ENCODE measurements at places on chromosomes 4 and X. TPM values are rescaled to one million over a fixed set of nuclear protein-coding genes. Genes with fewer than 3 reads are reported as not detected.
A peak's percentile ranks its signal among the peaks of the same experiment; 100 is the strongest.

GRCh38 chr4:63894161-63894560 lies 515.1 kb downstream of the TECRL start:
- peak; percentile 18 for DNase-seq

DNA sequence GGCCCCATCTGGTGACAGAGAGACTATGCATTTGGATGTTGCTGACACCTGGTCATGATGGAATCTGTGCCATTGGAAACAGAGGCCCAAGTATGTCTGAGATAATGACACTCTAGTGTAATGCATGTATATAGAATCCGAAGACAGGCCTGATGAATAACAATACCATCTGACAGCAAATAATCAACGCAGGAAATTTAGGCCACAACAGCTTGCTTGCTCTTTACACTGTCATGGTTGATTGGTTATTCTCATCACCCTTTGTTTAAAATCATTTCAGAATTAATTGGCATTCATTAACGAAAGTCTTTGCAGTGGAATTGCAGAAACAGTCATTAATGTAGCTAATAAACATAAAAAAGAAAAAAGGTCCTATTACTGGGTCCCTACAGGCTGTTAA lies 194.8 kb downstream of the AFF2 start:
- no peak for DNase-seq

DNA sequence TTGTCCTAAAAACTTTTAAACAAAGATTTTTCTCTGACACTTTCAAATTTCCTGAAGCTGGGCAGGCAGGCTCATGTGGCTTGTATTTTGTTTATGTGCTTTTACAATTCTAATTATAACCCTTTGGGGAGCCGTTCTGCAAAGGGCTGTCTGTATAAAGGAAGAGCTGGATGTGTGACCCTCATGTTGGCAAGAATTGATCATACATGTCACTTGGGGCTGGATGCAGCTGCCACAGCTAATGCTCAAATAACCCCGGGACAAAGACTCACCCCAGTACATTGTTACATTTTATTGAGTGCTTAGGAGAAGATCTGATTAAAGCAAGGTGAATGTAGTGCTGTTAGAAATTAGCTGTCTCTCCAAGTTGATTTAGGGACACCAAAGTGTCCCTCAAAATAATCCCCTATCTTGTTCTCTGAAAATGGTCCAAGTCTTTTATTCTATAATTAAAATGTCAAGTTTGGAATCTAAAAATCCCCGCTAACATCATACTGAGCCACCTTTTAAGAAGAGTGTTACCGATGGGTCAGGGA lies 13.0 kb upstream of the DAPP1 start:
- no peak for DNase-seq

DNA sequence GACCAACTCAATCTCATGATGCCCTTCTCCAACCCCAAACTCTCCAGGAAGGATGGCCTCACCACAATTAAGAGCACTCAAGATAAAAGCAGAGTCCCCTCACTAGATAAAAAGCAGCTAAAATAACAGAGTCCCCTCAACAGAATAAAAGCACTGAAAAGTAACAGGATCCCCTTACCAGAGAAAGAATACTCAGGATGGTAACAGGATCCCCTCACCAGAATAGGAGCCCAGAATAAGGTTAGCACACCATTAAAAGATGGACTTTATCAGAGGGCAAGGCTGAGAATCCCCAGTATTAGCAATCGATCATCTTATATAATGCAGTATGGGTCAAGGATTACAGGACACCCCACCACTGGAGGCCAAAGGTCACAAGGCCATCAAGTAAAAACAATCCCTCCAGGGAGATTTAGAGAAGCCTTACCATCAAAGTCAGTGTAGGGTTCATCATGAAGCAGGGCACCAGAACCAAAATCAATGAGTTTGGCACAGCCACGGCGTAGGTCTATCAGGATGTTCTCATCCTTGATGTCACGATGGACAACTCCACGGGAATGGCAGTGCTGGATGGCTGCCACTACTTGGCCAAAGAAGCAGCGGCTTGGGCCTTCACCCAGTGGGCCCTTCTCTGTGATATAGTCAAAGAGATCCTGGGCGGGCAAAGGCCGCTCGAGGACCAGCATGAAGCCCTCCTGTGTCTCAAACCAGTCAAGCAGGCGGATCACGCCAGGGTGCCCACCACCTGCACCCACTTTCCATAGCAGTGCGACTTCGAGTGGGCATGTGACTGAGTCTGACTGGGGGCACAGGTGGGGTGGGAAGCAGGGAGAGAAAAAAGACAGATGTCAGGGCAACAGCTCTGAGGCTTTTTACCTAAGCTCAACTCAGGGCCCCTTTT lies 3.4 kb upstream of the SLC35A2 start:
- no peak for DNase-seq

- no peak for DNase-seq
Measured at GRCh38 chr4:128916832-128917231, 107.3 kb downstream of the JADE1 start.

The ARHGAP6 gene
- total RNA-seq = 5.8 TPM

The CEP44 gene
- total RNA-seq = 32.9 TPM

DNA sequence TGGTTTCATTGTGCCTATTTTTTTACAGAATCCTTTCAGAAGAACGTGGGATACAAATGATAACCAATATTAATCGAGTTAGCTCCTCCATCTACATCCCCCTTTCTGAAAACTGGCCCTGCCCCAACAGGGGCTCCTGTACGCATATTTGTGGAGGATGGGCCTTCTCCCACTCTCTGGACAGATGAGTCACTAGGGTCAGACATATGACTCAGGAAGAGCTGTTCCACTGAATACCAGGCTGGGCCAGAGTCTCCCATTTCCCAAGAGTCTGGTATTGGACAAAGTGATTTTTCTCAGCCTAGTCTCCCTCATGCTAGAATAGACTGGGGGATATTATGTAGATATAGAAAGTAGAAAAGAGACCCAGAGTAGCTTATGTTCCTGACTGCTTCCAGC lies 142.4 kb downstream of the TSPAN5 start:
- no peak for DNase-seq

GRCh38 chr4:5857199-5857598 lies 35.7 kb downstream of the CRMP1 start:
- DNase-seq = no peak

- no peak for DNase-seq
Measured at GRCh38 chrX:108123591-108124366, 32.2 kb downstream of the ATG4A start.

DNA sequence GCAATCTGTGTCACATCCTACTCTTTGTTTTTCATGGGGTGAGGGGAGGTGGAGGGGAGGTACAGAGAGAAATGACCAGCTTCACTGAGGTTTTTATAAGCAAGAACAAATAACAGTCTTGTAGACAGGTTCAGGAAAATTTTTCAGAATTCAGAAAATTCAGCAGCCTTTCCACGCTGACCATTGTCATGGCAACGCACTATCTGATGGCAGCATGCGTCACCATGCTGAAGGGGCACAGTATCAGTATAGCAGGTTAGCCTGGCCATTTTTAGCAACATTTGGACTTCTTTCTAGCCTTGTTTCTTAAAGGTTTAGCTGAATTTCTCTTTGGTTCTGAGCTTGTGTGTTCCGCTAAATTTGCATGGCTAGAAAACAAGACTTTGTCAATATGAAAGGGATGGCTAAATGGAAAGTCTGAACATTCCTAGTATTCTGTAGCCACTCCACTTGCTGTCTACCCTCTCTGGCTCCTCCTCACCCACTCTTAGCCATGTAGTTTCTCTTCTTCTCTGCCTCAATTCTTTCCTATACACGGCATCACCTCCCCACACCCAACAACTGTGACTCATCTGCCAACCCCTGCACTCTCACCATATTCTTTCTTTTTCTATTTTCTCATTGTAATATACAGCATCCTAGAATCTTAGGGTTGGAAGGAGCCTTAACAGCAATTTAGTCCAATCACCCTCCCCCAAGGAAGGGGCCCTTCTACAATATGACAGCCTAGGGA lies 42.7 kb upstream of the CITED1 start:
- DNase-seq = no peak

Measured in spinal cord (tissue), 10 donors.